Activated naive CD4-positive, alpha-beta T cell (primary cell): ENCODE measurements at places on chromosomes 5 and 9.

GRCh38 chr9:122125158-122125508 lies 32.0 kb upstream of the TTLL11 start:
- peak; percentile 75 for DNase-seq

- no peak for DNase-seq
Observed at GRCh38 chr5:92518318-92518904, 1062.6 kb downstream of the NR2F1-AS1 start.

DNA sequence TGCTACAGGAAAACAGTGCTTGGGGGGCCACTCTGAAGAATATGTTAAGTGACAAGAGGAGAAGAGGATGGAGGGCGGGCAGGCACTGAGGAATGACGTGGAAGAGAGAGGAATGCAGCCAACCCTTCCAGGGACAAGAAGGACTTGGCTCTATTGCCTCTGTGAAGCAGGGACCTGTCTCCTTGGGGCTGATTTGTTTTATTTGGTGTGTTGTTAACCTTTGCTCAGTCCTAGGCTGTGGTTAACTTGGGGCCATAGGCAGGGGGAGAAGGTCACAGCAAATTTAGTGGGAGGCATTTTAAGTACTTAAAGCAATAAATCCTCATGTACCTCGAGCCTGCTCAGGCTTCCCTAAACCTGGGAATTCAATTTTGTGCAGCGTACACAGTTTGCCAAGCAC lies 39.9 kb downstream of the KIF4B start:
- no peak for DNase-seq

DNA sequence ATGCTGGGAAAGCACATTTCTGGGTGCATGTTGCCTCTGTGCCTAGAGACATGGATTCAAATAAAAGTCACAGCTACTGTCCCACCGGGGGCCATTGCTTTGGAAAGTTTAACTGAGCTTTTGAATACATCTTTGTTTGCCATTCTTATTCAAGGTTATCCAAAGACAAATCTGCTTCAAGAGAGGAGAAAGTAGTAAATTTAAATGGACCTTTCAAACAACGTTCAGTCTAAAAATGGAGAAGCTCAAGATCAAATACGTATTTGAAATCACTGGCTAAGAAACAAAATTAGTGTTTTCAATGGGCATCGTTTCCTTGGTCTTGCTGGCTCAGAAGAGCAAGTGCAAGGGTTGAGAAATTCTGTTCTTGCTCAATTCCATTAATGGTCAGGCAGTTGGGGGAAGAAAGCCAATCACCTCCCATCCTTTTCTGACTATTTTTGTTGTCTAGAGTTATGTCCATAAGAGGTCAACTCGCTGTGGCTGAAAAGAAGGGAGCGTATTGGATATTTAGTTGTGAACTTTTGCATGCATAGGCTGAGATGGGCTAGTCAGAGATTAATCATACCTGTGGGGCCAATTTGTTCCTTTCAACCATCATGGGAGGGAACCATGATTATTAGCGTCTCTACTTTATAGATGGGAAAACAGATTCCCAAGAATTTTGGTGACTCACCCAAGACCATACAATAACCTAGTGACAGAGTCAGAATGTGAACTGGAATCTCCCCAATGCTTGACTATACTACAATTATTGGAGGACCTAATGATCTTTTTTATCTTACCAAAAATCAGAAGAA lies 276.2 kb upstream of the TNC start:
- DNase-seq = no peak

DNA sequence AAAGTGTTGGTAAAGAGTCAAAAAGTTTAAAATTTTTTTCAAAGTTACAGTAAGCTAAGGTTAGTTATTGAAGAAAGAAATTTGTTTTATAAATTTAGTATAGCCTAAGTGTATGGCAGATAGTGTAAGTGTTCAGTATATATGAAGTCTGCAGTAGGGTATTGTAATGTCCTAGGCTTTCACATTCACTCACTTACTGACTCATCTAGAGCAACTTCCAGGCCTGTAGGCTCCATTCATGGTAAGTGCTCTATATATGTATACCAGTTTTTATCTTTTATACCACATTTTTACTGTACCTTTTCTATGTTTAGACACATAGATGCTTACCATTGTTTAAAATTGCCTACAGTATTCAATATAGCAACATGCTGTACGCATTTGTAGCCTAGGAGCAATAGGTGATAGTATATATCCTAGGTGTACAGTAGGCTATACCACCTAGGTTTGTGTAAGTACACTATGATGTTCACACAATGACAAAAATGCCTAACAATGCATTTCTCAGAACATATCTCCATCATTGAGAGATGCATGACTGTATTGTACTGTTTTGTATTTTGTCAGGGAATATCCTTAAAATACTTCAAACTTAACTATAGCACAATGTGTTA lies 38.5 kb downstream of the CYSTM1 start:
- DNase-seq = no peak

- DNase-seq = no peak
Observed at GRCh38 chr5:139113892-139114291, 84.3 kb downstream of the SIL1 start.

- DNase-seq = no peak
Observed at GRCh38 chr5:157864067-157864466, 5.1 kb upstream of the CLINT1 start.

- DNase-seq = no peak
Observed at GRCh38 chr9:115591584-115591984, 473.6 kb upstream of the TNC start.

- DNase-seq = no peak
Observed at GRCh38 chr9:29548436-29548835, 1975.2 kb upstream of the C9orf72 start.

- no peak for DNase-seq
Observed at GRCh38 chr9:21754741-21755140, 47.7 kb upstream of the MTAP start.

DNA sequence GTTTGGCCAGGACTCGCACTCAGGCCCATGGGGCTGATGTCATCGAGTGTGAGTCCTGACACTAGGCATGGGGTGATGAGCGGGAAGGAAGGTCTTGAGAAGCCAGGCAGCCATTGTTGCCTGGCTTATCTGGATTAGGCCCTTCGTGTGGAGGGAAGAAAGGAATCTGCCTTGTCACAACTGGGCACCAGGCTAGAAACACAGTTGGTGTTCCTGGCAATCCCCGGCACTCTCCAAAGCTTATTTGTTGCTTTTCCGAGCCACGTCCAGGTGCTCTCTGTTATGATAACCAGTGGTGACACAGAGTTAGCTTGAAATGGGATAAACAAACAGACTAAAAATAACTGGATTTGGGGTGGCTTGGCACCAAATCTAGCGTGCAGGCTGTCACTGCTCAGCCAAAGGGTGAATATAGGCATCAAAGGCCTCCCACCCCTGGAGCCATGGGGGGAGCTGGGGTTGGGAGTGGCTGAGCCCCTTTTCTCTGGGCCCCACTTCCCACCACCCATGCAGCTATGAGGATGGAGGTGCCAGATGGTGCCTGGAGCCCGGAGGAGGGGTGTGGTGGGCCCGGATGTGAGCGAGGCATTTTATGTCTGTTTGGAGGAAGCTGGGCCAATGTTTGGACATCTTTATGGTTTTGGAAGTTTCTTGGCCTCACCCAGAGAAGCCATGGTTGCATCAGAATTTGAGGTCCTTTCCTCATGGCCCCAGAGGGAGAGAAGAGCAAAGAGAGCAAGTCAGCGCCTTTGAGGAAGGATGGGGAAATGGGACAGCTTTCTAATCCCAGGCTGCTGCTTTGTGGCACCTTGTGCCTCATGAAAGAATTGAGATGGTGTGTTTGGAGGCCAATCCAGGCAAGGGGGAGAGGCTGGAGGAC lies 98.0 kb upstream of the PITX1 start:
- no peak for DNase-seq

DNA sequence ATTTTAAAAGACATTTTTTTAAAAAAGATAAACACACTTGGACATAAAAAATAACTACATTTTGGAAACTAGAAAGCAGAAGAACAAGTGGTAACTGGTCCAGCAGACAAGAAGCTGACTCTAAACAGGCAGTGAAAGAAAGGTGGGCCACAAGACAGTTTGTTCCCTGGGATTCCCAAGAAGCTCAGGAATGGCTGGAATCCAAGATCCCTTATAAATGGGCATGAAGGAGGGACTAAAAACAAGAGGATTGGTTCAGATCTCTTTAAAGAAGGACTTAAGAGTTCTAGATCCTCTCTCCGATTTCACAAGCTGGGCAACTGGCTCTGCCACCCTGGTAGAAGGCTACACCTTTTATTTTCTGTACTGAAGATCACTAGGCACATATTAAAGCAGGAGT lies 102.8 kb downstream of the ARL15 start:
- DNase-seq = no peak

- DNase-seq = no peak
Observed at GRCh38 chr9:133705576-133705975, 32.6 kb downstream of the SARDH start.

GRCh38 chr9:77968506-77968905 lies 63.1 kb downstream of the GNAQ start:
- DNase-seq = no peak

DNA sequence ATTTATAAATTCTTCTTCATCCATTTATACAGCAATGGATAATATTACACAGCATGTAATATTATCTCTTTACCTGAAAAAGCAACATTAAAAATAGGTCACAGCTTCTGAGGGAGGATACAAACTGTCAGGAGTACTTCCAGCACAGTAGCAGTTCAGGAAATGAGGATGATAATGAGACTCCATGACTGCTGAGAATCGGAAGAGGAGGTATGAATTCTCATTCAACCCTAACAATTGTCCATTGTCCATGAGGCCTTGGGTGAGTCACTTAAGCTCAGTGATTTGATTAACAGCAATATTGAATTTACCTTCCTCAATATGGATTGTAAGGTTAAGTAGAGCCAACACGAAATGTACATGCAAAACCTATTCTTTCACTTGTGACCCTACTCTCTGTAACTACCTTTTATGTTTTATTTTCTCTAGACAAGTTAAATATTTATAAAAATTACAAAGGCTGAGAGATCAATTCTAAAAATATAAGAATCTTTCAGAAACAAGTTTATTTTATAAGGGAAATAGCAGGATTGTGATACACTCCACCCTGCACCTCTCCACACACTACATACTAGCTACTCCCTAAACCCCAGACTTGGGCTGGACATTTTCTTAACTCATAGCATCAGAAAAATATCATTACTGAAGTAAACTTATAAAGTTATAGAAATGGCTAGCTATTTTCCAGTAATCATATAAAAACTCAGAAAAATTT lies 159.1 kb upstream of the ACOT12 start:
- DNase-seq = no peak

- DNase-seq = no peak
Observed at GRCh38 chr9:8329561-8330283, 530.1 kb upstream of the DMAC1 start.

DNA sequence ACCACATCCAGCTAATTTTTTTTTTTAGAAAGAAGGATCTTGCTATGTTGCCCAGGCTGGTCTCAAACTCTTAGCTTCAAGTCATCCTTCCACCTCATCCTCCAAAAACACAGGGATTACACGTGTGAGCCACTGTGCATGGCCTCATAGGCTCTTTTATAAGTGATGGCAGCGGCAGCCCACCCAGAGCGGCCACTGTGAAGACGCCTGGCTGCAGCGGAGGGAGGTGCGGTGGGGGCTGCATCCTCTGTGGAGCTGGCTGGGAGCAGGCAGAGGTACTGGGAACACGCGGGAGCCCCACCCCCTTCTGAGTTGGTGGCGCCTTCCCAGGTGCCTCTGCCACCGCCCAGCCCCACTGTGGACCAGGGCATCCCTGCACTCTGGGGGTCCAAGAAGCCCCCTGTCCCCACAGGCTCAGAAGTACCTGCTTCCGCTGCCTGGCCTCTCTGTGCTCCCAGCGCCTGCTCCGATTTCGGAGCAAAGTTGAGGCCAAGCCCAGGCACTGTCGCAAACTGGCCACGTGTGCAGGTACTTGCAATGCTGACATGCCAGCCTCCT lies 16.9 kb upstream of the ECPAS start:
- no peak for DNase-seq

DNA sequence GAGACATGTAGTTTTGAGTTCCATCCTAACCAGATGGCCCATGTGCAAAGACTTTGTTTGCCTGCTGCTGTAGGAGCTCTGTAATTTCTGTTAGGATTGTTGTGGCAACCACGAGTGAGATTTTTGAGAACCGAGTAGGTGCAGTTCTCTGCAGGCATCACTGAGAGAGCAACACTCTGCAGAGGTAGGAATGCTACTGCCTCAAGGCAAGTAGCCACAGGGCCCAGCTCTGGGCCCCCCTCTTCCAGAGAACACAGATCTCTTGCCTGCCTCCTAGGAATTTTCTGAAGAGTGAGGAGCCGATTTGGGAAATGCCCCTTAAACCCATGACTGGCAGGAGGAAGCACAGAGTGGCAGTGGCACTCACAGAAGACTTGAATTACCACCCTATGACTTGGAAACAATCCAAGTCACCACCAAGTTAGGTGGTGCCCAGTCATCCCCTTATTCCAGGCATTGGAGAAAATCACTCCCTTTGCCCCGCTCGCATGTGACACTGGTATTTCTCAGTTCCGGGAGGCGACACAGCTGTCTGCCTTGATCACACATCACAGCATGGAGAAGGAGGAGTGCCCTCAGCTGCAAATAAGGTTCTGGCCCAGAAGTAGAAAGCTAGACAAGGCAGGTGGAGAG lies 52.5 kb upstream of the SLC2A8 start:
- DNase-seq = no peak

DNA sequence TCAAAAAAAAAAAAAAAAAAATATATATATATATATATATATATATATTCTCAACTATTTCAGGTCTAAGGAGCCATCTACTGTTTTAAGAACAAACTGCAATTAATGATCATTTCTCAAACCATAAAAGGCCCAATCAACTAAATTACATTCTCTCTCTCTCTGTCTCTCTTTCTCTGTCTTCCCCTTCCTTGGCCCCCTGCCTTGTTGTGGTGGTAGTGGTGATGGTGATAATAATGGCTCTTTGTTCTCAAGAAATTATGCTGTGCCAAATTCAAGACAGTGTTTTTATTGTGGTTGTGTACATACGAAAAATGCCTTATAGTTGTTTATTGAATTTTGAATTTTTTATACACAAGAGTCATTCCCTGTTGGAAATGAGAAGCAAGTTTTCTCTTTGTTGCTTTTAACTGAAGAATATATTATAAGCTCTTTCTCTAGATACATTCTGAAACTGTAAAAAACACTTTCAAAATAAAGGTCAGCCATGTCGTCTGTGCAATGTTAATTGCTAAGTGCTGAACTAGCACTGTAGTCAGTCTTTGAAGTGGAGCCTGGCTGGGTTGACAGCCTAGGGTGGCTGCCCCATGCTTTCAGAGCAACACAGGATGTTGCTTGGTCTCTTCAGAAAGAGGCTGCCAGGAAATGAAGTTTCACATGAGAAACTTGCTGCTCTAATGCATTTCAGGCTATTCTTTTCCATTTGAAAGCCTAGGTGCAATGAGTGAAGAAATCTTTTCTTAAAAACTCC lies 96.0 kb downstream of the HINT1 start:
- peak; percentile 53 for DNase-seq

DNA sequence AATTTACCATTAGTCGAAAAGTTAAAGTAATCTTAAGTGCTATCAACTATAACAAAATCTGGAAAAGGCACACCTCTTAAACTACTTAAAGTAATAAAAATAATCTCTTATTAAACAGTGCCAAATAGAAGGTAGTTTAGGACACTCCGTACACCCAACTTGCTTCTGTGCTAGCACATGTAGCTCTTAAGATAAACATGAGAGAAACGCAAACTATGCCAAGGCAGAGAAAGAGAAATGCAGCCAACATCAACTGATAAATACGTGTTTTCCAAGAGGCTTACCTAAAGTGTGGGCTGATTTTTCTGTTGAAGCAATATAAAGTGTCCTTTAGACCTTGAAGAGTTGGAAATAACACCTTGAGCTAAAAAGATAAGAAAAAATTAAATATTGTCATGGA lies 480.6 kb upstream of the DAB2 start:
- DNase-seq = no peak

GRCh38 chr9:121253821-121254501 lies 14.0 kb upstream of the GSN start:
- DNase-seq = no peak
